ENCODE measurements at places on chromosomes 1 and 21. TPM values are rescaled to one million over a fixed set of nuclear protein-coding genes. Genes with fewer than 3 reads are reported as not detected.

The TNFRSF8 gene
- total RNA-seq: not detected

The FMO1 gene
- total RNA-seq: 3.5 TPM

The CRB1 gene
- total RNA-seq: not detected

The ACTL8 gene
- not detected for total RNA-seq

The TPTE gene
- total RNA-seq: not detected

The C1QA gene
- total RNA-seq: not detected

The LTN1 gene
- total RNA-seq: 26.1 TPM

The RXFP4 gene
- total RNA-seq: not detected

The HSD3B2 gene
- total RNA-seq: not detected

The TRIM17 gene
- not detected for total RNA-seq

The SH2D1B gene
- not detected for total RNA-seq

The UBE4B gene
- 51.9 TPM for total RNA-seq

The YARS1 gene
- total RNA-seq: 52.2 TPM

The BATF3 gene
- 3.7 TPM for total RNA-seq

The FCMR gene
- total RNA-seq: not detected

The NGF gene
- 41.4 TPM for total RNA-seq

The TFF2 gene
- total RNA-seq: not detected

The LDLRAP1 gene
- total RNA-seq: 20.7 TPM

The ALX3 gene
- not detected for total RNA-seq

The POU3F1 gene
- 1.6 TPM for total RNA-seq
